ENCODE measurements at places on chromosomes 3 and 15. TPM values are rescaled to one million over a fixed set of nuclear protein-coding genes. Genes with fewer than 3 reads are reported as not detected.

Gene ERICH6
- 0.49 TPM for total RNA-seq

Gene DENND4A
- 26.2 TPM for total RNA-seq

DNA sequence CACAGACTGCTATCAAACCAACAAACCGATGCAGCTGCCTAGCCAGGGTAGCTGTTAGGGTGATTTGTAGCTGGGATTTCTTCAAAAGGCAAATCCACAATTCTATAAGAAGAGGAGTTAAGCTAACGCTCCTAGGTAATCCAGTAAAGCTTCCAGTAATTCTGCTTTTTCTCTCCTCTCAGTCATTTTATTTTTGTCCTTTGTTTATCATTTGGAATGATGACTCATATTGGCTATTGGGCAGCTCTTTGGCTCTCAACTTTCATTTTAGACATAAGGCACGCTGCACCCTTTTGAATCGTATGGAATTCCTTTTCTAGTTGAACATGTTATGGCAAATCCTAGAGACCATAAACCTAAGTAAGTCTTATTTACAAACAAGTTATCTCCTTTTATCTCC is 53.2 kb upstream of the PPARG start:
- peak; percentile 38 for DNase-seq

Gene CD200R1
- total RNA-seq = 0.83 TPM

Gene SLC9C1
- total RNA-seq = 0.28 TPM

GRCh38 chr3:107289354-107289753 is 87.9 kb upstream of the CCDC54 start:
- no peak for DNase-seq

- no peak for DNase-seq
Observed at GRCh38 chr3:151268267-151269235, 9.8 kb downstream of the P2RY14 start.

GRCh38 chr15:49101536-49101935 is 53.9 kb downstream of the COPS2 start:
- DNase-seq = no peak

Gene SERINC4
- 0.18 TPM for total RNA-seq

DNA sequence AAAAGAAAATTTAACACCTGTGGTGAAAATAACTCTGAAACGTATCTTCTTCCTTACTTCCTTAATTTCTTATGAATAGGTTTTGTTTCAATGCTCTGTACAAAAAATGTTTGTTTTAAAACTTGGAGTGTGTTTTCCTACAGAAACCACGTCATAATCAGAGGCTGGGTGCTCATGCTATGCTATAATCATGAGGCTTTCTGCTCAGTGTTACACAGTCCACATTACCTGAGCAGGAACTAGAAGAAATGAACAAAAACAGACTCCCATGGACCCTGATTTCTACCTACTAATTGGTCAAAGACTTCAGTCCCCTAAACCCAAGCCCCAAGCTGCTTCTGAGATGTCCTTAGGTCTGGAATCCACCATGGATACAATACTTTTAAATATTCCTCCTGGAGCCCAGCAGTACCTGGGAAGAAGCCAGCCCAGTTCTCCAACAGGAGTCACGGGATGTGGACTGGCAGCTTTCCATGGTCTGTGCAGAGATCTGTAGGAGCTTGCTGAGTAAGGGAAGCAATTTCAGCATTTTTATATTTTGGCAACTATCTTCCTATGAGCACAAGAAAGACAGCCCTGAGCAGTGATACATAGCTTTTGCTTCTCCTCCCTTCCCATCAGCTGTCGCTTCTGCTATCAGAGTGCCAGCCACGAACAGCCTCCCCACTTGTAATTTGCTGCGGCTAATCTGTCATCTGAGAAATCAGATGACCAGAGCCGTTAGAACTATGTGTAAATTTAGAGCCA is 65.6 kb downstream of the WDR72 start:
- DNase-seq = peak; percentile 55

- DNase-seq = peak; percentile 50
Observed at GRCh38 chr15:54011656-54012055, 33.4 kb downstream of the UNC13C start.

Gene CMTM7
- 46.0 TPM for total RNA-seq

GRCh38 chr3:106578911-106579310 is 710.1 kb upstream of the CBLB start:
- no peak for DNase-seq

- no peak for DNase-seq
Observed at GRCh38 chr3:114893361-114893760, 253.7 kb downstream of the ZBTB20 start.

Gene IGSF11
- 0.94 TPM for total RNA-seq

DNA sequence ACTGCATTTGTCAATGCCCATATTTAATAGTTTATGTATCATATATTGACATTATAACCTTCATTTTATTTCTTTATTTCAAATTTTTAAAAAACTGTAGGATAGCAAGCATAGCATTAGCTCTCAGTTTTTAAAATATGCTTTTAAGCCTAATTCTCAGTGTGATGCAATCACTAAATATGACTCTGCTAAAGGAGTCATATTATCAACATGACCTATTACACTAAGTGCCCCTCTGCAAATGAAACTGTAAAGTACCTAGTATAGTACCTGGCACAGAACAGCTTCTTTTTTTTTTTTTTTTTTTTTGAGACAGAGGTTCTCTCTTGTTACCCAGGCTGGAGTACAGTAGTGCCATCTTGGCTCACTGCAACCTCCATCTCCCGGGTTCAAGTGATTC is 179.4 kb upstream of the CGNL1 start:
- no peak for DNase-seq

DNA sequence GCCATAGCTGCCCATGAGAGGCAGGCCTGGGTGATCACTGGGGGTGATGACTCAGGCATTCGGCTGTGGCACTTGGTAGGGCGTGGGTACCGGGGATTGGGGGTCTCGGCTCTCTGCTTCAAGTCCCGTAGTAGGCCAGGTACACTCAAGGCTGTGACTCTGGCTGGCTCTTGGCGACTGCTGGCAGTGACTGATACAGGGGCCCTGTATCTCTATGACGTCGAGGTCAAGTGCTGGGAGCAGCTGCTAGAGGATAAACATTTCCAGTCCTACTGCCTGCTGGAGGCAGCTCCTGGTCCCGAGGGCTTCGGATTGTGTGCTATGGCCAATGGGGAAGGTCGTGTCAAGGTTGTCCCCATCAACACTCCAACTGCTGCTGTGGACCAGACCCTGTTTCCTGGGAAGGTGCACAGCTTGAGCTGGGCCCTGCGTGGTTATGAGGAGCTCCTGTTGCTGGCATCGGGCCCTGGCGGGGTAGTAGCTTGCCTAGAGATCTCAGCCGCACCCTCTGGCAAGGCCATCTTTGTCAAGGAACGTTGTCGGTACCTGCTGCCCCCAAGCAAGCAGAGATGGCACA is 5.3 kb downstream of the WDR6 start:
- DNase-seq = no peak

DNA sequence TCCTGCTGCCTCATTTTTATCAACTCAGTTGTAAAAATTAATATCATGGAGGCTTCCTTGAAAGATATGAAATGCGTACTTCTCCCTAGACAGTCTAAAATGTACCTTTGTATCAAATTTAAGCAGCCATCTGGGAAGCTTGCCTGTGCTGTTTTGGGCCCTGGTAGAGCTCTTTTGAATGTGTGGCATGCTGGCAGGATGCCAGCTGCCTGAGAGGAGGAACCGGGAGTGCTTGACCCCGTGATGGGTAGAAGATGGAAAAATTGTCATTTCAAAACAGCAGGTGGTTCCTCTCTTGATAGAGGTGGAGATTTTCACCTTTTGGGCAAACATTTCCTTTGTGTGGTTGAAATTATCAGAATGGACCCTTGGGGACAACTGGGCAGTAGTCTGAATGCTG is 245.3 kb downstream of the RPLP1 start:
- no peak for DNase-seq

- no peak for DNase-seq
Observed at GRCh38 chr3:28553175-28553574, 204.6 kb upstream of the AZI2 start.

- DNase-seq = peak; percentile 59
Observed at GRCh38 chr3:37693511-37694283, 168.0 kb upstream of the CTDSPL start.

Gene CHRM5
- total RNA-seq = not detected

Gene PDCD7
- total RNA-seq = 17.0 TPM

Gene CPLX3
- total RNA-seq = not detected

- DNase-seq = peak; percentile 60
Observed at GRCh38 chr3:37662785-37663184, 198.9 kb upstream of the CTDSPL start.

Gene GOLGA8R
- total RNA-seq = 9.8 TPM

GRCh38 chr3:77605308-77605707 is 565.4 kb downstream of the ROBO2 start:
- DNase-seq = no peak

DNA sequence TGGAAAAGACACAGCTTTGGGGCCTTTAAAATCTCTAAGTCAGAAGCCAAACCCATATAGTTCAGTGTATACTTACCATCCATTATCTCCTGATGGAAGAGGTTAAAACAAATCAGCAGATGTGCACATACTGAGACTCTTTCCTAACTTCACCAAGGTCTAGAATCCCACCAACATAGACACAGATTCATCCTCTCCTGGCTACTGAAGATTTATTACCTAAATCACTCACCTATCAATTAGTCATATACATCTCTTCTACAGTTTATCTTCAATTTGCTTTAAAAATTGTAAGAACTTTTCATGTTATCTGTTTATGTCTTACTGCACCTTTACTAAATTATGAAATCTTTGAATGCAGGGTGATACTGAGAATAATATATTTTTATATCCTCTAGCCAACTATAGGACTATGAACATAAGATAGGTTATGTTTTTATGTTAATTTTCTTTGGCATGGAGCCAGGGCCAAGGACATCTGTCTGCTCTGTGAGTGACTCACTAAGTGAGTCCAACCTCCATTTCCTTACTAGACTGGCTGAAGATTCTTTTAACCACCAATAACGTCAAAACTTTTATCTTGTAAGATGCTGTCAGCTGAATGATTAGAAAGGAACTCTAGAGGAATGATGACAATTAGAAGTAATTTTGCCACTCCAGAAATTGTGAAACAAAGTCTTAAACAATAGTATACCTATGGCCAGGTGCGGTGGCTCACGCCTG is 397.6 kb downstream of the FOXP1 start:
- no peak for DNase-seq

DNA sequence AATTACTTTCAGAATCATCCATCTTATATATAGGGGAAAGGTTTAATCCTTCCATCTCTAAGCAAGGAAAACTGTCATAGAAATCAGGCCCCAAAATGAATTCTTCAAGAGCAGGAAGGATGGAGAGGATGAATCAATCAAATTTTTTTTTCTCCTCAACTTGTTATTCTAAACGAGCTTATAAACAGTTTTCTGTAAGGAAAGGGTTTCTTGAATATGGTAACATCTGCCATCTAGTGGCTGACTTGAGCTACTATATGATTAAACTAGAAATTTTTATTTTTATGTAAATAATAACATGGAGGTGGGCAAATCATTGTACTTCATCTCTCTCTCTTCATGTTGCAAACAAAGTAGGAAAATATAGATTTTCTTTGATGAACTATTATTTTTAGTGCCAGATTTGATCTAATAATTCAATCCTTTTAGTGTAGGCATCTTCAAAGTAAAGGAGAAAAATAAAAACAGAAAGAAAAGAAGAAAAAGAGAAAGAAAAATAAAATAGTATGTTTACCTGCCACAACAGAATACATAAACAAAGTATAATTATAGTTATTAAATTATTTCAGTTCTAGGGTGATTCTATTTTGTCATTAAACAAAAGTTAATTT is 146.6 kb downstream of the SERPINI1 start:
- DNase-seq = no peak

GRCh38 chr3:194389269-194389668 is 9.8 kb downstream of the GP5 start:
- no peak for DNase-seq

Gene CLDN18
- total RNA-seq = 316 TPM

Gene GP9
- 3.0 TPM for total RNA-seq

- DNase-seq = no peak
Observed at GRCh38 chr15:88918738-88919137, 5.6 kb upstream of the MFGE8 start.

DNA sequence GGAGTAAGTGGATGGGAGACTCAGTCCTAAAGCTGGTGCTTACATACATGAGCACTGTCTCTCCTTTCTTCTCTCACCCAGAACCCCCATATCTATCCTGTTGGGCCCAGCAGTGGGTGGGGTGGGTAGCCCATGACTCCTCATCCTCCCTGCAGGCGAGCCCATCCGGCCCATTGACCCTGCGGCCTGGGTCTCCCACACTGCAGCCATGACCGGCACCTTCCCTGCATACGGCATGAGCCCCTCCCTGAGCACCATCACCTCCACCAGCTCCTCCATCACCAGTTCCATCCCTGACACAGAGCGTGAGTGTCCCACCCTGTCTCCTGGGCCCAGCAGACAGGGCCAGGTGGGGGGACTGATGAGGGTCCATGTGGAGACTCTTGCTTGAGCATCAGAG is 8.0 kb upstream of the AP2M1 start:
- no peak for DNase-seq

GRCh38 chr3:53202331-53203015 is 41.5 kb downstream of the PRKCD start:
- DNase-seq = no peak

- DNase-seq = no peak
Observed at GRCh38 chr15:41656188-41656587, 4.0 kb upstream of the MGA start.

DNA sequence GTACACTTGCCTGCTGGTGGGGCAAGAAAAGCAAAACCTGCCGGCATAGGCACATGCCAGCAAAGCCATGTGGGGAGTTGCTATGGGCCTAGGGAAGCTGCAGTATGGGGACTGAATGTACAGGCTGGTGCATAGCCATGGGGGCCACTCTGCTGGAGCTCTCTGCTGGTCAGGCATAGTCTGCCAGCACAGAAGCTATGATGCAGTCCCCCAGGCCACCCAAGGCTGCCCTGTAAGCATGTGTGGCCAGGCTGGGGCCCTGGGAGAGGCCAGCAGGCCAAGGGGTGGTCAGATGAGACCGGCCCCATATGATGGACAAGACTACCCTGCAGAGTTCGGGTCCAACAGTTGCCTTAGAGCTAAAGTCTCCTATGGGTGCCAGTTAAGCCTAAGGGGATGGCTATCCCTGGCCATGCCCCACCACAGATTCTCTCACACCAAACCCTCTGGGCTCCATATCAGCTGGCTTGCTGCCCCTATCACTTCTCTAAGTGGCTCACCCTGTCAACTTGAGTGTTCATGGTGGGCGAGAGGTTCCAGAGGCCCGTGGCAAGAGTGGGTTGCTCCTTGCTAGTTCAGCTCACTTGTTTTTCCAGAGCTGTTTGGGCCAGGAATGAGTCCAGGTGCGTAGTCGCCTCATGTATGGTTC is 41.8 kb downstream of the CEP63 start:
- no peak for DNase-seq

- peak; percentile 47 for DNase-seq
Observed at GRCh38 chr3:188827576-188827975, 344.2 kb upstream of the TPRG1 start.

All from lung (tissue), 17 donors.